ENCODE measurements at places on chromosomes 6 and 20. TPM values are rescaled to one million over a fixed set of nuclear protein-coding genes. Genes with fewer than 3 reads are reported as not detected.

Gene AARS2
- total RNA-seq: 15.0 TPM

Gene SPTLC3
- 1.1 TPM for total RNA-seq

Gene TAGAP
- total RNA-seq: not detected

Gene HLA-C
- total RNA-seq: 65.5 TPM

Gene SYNDIG1
- total RNA-seq: not detected

Gene CST4
- not detected for total RNA-seq

Gene PLG
- not detected for total RNA-seq

Gene ELMO2
- 37.1 TPM for total RNA-seq

Gene MROH8
- 1.5 TPM for total RNA-seq

Gene HLA-DOB
- total RNA-seq: not detected

Gene EMILIN3
- total RNA-seq: not detected

All from thoracic aorta endothelial cell (primary cell).